ENCODE measurements at places on chromosomes 2 and 18.

- no peak for DNase-seq
Observed at GRCh38 chr2:40388161-40388560, 63.7 kb downstream of the SLC8A1 start.

DNA sequence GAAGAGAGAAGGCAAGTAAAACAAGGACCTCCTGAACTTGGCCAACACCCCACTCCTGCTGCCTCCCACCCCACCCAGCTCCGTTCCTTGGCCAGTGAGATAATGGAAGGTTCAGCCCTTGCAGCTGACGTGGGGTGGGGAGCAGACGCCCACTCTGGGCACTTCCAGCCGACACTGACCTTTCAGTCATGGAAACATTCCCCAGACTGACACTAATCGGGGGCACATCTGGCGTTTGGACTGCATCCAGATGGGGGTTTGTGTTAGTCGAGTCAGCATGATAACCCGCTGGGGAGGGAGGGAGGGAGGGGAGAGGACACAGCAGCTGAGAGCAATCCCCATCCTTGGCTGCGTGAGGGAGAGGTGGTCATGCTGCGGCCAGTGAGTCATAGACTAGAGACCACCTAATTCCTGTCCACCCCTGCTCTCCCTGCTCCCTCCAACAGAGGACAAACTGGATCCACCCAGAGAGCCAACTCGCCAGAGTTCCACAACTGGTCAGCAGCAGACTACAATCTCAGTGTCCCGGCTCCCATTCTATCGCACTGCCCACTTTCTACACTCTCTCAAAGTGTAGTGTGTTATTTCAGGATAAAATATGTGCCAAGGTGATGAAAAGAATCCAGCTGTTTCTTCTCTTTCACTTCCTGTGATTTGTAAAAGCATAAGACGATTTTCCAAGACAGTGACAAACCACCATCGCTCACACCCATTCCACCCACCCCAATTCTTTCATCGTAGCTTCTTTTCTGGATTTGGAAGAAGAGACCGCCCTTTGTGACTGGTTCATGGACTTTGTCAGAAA lies 115.4 kb upstream of the PKDCC start:
- no peak for DNase-seq

DNA sequence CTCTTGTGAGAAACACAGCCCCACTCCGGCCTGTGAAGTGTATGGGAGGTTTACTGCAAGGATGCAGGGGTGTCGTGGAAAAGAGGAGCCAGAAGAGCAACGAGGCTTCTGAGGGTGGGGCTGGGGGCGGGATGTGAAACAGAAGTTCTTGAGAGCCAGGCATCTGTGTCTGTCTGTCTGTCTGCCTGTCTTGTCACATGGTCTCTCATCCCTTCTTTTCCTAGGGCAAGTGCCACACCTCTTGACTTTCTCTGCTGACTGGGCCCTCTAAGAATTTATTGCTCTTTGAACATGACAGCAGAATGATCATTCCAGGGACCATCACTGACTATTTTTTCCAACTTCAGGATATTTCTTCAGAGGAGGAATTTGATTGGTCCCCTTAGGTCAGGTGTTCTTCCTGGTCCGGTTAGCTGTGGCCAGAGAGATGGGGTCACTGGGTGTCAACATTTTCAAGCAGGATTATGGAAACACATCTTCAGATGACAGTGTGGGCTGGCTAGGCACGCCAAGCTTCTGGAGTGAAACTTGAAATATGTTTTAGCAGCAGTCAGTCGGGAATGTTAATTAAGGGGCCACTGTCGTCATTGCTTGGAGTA lies 131.0 kb downstream of the FHOD3 start:
- DNase-seq = no peak

DNA sequence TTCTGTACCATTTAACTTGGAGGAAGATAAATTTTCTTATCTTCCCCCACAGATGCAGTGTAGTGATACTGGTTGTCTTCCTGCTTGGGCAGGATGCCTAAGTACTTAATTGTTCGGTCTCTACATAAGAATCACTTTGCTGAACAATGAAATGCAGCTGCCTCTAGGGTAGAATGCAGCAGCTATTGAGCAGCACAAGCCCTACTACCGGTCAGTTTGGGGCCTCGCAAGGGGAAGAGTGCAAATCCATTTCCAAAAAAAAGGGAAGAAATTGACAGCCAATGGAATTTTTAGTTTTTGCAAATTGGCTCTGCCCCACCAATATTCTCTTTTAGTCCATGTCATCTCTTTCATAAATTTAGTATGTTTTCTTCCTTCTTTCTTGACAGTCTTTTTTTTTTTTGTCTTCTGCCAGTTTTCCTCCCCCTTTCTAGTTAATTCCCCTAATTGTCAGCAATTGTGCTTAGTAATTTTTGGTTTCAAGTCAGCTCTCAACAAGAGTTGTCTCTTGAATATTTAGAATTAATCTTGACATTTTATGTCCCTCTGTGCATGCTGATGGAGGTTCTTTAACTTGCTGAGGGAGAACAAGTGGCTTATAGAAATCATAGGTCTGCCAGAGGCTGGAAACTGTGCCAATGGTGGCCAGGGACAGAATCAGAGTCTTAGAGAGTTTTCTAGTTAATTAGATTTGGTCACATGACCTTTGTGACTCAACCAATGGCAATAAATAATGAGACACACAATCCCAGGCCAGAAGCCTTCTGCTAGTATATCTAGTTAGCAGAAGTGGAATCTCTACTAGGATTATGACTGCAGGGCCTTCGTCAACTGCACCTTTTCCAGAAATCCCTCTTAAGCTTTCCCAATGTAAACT lies 270.0 kb downstream of the CTNNA2 start:
- no peak for DNase-seq

DNA sequence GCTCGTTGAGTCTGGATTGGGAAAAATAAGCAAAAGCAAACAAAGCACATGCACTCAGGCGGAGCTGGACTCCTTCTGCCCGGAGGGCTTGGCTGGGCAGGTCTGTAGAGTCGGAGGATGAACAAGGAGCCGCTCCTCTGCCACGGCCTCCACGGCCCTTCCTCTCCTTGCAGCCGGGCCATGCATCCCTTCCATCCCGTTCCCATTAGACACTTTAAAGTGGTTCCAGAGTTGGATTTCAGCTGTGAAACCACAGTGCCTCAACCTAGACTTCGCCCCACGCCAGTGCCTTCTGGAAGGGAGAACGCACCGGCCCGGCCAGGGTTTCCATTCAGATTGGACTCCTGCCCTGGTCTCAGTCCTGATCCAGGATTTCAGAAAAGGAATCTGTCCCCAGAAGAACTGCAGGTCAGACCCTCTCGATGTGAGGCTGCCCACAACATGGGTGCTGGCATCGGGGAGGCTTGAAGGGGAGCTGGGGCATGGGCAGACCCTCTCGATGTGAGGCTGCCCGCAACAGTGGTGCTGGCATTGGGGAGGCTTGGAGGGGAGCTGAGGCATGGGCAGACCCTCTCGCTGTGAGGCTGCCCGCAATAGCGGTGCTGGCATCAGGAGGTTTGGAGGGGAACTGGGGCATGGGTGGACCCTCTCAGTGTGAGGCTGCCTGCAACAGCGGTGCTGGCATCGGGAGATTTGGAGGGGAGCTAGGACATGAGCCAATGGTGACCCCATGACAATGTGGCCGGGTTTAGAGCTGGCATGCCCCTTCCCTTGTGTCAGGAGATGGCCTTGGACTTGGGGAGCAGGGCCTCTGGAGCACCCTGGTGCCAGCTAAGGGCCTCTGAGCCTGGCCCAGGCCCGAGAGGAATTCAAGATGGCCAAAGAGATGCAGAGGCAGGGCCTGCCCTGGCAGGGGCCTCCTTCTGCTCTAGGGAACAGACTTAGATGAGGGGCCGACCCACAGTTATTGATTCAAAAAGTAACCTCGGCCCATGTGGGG lies 304.5 kb downstream of the NDUFA10 start:
- DNase-seq = no peak

GRCh38 chr2:230909841-230910545 lies 15.0 kb downstream of the GPR55 start:
- DNase-seq = no peak

- DNase-seq = no peak
Observed at GRCh38 chr2:176080540-176081375, 3.0 kb downstream of the EVX2 start.

GRCh38 chr18:22951823-22952222 lies 18.7 kb downstream of the RBBP8 start:
- DNase-seq = no peak

- DNase-seq = no peak
Observed at GRCh38 chr2:148739454-148740105, 95.0 kb downstream of the EPC2 start.

- DNase-seq = no peak
Observed at GRCh38 chr18:46262856-46263255, 158.7 kb downstream of the HAUS1 start.

GRCh38 chr18:33836564-33836963 lies 258.5 kb downstream of the ASXL3 start:
- DNase-seq = no peak

DNA sequence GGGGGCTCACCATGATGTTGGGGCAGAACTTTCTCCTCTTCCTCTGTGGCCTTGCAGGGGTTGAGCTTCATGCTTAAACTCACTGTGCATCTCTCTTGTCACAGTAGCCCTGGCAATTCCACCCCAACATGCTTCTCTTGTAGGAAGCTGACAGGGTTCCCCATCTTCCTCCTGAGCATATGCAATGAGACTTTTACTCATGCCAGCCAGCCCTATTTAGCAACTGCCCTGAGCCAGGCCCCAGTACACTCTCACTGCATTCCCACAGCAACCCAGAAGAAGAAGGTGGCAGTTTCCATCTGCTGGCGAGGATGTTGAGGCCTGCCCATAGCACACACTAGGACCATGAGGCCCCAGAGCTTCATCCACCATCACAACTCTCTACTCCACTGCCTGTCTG lies 72.2 kb upstream of the TEX51 start:
- DNase-seq = no peak

GRCh38 chr2:20282916-20283592 lies 58.1 kb upstream of the SDC1 start:
- DNase-seq = no peak

DNA sequence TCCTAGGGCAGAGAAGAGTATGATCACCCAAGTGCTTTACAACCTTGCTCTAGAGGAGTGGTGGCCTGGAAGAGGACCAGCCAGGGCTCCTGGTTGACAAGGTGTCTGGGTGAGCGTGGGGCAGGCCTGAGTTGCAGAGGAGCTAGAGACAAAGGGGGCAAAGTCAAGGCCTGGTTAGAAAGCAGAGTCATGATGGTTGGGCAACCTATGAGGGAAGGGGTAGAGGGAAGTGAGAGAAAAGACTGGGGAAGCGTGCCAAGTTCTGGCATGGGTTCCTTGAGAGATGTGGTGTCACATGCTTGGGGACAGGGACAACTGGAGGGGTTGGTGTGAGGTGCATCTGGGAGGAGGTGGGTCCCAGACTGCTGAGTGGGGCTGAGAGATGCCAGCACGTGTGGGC lies 13.5 kb downstream of the ZFP36L2 start:
- no peak for DNase-seq
